NCI-H2107 (cell line): ENCODE measurements at places on chromosomes 11 and 22.

DNA sequence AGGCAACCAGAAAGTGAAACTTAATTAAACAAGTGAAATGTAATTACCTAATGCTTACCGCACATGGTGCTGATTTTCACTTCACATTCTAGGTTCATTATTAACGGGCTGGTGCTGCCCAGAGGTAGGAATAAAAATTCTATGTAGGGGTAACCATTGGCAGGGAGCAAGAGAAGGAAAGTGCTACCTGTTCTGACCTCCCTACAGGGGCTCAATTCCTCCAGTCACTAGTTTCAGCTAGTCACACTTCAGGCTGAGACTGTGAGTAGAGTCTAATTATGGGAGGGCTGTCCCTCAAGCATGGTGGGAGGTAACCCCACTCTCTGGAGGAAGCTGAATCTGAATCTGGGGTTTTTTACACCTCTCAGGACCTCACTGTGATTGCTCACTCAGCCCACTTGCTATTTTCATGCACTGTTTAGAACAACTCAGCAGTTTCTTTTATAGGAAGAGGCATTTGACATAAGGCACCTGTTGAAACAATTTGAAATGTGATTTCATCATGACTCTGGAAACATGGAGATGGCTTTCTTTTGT, 75.4 kb downstream of the MAML2 start:
- DNase-seq, result no peak

GRCh38 chr11:19526119-19526518, 186.5 kb upstream of the NAV2 start:
- no peak for DNase-seq

GRCh38 chr11:1084561-1085439, 10.1 kb downstream of the MUC2 start:
- no peak for DNase-seq

- DNase-seq, result no peak
Observed at GRCh38 chr11:82796998-82797961, 63.6 kb upstream of the FAM181B start.

DNA sequence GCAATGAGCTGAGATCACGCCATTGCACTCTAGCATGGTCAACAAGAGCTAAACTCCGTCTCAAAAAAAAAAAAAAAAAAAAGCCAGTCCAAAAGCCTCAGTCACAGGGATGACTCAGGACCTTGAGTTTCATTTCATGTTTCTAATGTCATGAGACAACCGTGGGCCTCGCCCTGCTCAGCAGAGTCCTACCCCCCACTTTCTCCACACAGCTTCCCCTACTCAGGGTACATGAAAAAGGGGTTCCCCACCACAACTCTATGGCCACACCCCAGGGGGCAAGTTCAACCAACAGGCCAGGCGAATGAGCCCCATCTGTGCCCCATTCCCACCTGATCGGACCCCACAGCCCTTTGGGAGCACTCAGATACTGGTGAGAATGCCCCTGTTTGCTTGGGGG, 24.3 kb upstream of the ADA2 start:
- DNase-seq, result no peak

DNA sequence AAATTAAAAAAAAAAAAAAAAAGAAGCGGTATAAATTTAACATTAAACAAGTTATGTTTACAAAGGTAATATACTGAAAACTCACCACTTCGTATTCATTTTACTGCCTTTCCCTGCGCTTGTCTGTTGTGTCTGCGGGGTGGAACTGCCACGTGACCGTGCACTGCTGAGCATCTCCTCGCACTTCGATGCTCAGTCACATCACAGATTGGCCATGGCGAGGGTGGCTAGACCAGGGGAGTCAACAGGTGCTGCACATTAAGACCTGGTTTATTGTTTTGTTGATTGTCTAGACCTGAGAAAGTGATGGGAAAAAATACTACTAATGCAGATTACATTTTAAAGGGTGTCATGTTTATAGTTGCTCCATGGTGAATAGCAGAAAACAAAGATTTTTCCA, 22.8 kb upstream of the TUB start:
- DNase-seq, result no peak

DNA sequence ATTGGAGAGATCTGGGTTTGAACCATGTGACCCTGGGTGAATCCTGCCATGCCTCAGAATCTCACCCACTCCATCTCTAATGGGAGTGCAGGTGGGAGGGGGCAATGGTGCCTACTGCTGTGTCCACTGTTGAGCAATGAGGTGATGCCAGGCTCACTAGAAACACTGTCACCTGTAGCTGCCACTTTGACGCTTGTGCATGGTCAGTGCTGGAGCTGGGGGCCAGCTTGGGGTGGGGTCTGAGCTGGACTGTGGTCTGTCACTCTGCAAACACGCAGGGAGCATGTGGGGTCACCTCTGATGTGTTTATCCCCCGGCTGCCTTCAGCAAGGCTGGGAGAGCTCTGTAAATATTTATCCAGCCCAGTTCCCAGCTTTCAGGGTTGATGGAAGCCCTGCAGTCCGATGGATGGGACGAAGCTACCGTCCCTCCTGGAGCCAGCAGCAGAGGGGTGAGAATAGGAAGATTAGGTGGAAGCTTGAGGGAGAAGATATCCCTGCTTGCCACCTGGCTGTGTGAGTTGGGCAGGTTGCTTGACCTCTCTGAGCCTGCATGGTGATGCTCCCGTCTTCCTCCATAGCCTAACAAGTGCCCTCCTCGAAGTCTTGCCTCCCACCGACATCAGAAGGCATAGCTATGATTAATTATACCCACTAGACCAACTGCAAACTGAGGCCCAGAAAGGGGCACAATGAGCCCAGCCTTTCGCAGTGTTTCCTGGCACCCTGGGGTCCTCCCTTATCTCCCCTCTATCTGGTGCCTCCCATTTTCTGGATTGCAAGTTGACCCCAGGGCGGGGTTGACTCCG, 1.7 kb downstream of the MMP11 start:
- DNase-seq, result no peak

DNA sequence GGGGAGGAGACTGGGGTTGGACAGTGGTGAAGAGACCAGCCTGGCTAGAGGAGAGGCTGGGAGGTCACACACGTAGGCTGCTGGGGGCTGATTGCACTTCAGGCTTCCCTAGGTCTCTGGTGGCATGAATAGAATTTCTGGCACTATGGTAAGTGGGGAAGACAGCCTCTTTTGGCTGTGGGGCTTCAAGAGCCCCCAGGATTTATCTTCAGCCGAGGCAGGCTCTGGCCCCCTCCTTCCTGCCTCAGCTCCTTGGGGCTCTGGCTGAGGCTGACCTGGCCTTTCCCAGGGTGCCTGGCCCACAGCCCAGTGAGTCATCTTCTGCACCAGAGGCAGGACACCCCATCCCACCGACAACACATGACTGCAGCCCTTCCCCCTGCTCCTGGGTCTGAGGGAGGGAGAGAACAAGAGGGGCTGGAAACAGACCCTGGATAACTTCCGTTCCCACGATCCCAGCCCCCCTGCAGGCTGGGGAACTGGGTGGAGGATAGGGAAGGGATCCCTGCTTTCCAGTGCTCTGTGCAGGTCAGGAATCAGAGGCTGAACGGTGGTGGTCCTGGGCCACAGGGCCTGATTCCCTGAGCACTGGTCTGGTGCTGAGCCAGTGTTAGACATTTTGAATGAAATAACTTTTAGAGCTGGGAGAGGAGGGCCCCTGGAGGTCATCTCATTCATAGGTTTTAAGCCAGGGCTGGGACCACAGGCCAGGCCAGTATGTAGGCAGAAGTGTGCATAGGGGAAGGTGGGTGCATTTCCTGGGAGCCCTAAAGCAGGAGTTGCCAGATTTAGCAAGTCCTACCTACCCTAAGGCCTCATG, 26.5 kb downstream of the ARHGEF17 start:
- no peak for DNase-seq

GRCh38 chr11:96413408-96413807, 23.6 kb downstream of the JRKL start:
- DNase-seq, result no peak

- no peak for DNase-seq
Observed at GRCh38 chr11:83122050-83122449, 34.9 kb upstream of the PCF11 start.

- DNase-seq, result no peak
Observed at GRCh38 chr22:25621986-25622385, 57.5 kb downstream of the GRK3 start.

GRCh38 chr11:10857459-10857708, 469 bp downstream of the ZBED5 start:
- no peak for DNase-seq

DNA sequence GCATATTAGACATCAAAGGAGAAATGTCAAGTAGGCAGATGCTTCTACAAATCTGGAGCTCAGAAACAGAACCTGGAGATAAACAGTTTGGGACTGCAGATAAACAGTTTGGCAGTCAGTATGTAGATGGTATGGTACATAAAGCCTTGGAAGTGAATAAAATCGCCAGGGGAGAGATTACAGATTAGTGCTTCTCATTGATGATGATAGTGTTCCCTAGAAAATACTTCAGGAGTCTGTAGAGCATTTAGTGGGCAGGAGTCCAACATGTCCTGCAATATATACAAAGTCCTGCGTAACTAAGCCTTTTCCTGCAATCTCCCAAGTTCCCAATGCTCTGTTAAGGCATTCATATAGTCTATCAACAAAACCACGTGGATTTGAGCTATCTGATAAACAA, 35.2 kb downstream of the NARS2 start:
- DNase-seq, result no peak

DNA sequence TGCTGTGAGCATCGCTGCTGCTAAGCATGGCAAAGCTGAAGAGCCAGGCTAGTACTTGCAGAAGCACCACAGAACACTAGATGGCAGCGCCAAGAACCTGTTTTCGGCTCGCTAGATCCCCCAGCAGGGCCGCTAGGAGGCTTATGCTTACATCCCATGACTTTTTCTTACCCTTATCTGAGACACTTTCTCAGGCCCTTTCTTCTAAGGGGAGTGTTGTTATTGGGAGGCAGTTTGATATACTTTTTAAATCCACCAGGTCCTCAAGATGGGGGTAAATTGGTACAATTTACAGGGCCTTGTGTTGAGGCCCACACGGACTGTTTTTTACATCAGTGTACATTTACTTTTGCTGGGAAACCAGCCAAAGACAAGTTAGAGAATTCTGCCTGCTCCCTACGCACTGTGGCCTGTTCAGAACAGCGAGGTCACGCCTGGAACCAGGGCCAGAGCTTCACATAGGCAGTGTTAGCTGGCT, 4.0 kb downstream of the TRIM6 start:
- peak; percentile 2 for DNase-seq

GRCh38 chr11:120335908-120336640, at the start of gene ARHGEF12:
Gene ARHGEF12 (plus strand): TSS chr11:120336413. CDS start chr11:120337244, 831 bp downstream.
- DNase-seq, result peak; percentile 90

DNA sequence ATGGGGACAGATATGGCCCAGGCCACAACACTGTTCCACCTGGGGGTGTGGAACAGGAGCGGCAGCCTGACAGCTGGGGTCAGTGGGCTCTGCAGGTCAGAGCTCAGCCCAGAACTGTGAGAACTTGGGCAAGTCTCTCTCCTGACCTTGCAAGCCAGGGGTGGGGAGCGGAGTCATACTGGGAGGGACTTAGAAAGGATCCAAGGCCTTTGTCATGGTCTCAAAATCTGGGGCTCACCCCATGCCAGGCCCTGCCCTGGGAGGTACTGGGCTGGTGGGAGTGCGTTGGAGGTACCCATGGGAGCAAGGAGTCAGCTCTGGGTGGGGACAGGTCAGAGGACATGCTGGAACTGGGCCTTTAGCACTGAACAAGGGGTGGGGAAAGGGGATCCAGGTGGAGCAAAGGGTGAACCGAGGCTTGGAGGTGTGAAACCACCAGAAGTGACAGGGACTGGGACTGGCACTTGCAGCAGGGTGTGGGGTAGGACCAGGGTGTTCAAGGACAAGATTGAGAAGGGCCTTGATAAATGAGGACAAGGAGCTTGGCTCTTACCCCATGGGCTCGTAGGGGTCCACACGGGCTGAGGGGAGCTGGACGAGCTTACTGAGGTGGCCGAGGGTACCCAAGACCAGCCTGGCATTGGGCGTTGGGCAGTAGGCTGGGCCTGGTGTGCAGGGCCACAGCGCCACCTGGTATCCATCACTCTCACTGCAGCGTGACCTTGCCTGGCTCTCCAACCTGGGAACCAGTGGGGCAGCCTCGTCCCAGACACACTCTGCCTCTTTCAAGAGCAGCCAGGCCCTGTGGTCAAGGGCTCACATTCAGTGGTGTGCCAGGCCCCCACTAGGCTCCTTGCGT, 7.4 kb upstream of the PMM1 start:
- peak; percentile 6 for DNase-seq

GRCh38 chr11:99592266-99592665, 571.5 kb downstream of the CNTN5 start:
- DNase-seq, result no peak

DNA sequence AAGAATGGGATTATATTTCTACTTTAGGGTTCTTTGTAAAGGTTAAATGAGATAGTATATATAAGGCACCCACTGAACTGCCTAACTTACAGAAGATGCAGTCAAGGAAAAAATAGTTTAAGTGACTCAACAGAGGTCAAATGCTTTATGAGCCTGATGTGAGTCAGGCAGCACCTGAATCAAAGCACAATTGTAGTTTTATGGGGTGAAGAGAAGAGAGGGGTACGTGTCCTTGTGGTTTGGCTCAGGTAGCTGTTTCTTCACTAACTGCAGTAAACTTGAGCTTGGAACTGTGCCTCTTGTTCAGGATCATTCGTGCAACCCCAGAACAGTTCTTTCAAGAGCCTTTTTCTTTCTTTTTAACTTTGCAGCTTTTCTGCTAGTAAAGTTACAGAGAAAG, 125.2 kb upstream of the SPON1 start:
- DNase-seq, result no peak

DNA sequence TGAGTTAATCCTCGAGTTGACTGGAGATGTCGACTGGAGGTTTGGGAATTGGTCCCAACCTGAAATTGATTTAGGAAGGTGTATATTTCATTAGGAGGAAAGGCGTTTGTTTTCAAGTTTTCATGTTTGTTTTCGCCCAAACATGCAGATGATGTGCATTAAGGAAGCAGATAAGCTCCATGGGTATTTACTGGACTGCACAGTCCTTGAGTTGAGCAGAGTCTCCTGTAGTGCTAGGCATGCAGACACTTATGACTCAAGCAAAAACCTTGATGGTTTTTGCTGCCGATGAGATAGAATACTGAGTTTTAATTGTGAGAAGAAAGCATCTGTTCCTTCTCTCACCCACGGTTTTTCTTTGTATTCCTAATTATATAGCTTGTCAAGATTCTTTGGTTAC, 27.9 kb downstream of the CABIN1 start:
- DNase-seq, result no peak

- no peak for DNase-seq
Observed at GRCh38 chr11:2677127-2677526, 22.7 kb downstream of the KCNQ1OT1 start.

GRCh38 chr22:18050065-18050464, 25.7 kb upstream of the MICAL3 start:
- DNase-seq, result no peak

DNA sequence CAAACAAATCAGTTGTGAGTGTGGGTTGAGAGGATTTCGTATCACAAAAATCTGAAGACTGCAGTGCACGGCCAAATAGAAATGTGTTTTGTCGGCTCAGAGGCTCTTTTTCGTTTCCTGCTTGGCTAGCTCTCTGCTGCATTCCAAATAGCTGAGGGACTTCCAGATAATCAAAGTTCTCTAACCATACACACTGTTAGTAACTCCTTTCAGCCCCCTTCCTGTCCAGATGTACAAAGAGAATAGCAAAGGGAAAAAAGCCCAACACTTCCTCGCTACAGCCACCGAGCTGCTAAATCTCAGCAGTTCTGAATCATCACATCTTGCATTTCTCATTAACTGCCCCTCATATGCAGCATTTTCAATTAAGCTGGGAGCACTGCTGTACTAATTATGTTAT, 203.1 kb downstream of the TENM4 start:
- no peak for DNase-seq
